ENCODE measurements at places on chromosomes 2 and 18.
A peak's percentile ranks its signal among the peaks of the same experiment; 100 is the strongest.

GRCh38 chr2:121128741-121129659 is 156.0 kb downstream of the TFCP2L1 start:
- peak; percentile 51 for DNase-seq

DNA sequence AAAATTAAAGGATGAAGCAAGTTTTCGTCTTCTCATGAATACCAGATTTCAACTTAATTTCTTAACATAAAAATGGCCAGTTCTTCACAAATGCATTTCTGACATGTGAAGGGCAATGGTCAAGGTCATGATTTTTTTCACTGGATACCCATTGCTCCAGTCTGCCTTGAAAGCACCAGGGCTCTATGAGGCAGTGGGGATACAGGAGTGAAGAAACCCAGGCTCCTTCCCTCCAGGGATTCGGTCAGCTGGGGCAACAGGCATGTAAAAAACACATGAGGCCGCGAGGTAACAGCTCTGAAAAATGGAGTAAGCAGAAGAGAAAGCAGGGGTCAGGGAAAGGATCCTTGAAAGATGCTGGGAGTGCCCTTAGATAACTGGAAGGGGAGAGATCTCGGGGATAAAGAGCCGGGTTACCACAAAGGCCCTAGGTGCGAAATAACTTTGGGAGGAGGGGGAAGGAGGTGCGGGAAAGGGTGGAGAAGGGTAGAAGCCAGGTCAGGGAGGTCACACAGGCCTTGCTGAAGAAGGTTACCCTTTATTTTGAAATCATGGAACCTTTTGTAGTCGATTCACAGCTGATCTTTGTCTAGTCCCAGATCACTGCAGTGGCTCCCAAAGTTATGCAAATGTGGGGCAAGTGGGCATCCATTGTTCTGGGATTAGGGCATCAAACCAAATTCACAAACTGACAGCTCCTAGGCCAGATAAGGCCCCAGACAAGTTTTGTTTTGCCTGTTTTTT is 5.2 kb upstream of the SPRED2 start:
- DNase-seq: no peak

DNA sequence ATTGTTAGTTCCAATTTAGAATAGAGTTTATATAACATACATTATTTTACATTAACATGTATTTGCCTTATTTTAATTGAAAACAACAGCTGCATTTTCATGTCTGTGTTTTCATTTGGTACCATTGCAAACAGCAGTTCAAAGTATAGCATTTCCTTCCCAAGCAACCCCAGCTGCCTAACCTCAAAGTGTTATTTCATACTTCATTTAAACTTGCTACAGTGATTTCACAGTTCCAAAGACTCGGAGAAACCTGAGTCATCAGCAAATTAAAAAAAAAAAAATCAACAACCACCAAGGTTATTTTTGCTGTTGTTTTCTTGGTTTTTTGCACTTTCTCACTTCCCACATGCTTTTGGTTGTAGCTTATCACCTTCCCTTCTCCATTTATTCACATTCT is 236.5 kb upstream of the SPHKAP start:
- no peak for DNase-seq

- DNase-seq: peak; percentile 64
These were observed 70.8 kb downstream of the INPP4A start for GRCh38 chr2:98515250-98515991.

- DNase-seq: peak; percentile 28
These were observed 9.7 kb downstream of the UXS1 start for GRCh38 chr2:106184394-106184793.

DNA sequence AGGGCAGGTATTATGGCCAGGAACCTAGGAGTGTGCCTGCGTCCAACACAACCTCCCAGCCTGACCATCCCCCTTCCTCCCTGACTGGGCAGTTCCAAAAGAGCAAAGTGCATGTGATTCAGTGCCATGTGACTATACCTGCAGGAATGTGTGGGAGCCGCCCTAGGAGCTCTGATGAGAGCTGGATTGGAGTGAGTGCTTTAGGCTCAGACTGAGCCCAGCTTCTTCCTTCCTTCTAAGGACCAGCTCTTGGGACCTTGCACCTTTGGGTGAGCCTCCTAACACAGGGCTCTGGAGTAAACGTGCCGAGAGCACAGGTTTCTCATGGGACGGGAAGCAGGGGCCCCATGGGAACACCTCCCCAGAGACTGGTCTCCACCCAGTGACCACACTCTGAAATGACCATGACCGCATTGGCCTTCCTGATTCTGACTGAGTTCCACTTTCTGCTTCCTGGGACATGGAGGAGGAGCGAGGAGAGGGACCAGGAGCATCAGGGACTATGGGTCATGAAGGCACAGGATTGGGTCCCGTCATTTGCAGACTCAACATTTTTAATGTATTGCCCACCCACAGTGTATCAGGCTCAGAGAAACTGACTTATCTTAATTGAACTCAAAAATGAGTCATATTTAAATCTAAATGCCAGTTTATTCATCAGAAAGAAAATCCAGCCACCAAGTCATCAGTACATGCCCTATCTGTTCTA is 87.8 kb upstream of the BCL2L11 start:
- no peak for DNase-seq

- no peak for DNase-seq
These were observed 279.1 kb downstream of the AGPS start for GRCh38 chr2:177671662-177672061.

DNA sequence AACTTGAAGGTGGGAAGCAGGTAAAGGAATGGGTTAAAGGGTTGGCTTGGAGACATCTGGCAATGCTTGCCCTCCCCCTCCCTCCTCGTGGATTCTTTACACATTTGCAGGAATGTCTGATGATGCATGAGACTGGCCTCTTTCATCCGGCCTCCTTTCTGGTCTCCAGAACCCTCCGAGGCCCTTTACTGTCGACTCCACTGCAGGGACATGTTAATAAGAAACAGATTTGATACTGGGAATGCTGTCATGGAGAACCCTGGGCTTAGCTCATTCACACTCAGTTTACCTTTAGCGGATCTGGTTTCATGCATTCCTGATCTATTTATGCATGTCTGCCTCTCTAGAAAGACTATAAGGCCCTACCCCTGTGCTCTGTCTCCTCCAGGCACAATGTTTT is 238.7 kb downstream of the TGIF1 start:
- DNase-seq: peak; percentile 89

- peak; percentile 2 for DNase-seq
These were observed 42.3 kb upstream of the NETO1 start for GRCh38 chr18:72910045-72910444.

- peak; percentile 70 for DNase-seq
These were observed 112.3 kb downstream of the PXDN start for GRCh38 chr2:1632002-1632348.

DNA sequence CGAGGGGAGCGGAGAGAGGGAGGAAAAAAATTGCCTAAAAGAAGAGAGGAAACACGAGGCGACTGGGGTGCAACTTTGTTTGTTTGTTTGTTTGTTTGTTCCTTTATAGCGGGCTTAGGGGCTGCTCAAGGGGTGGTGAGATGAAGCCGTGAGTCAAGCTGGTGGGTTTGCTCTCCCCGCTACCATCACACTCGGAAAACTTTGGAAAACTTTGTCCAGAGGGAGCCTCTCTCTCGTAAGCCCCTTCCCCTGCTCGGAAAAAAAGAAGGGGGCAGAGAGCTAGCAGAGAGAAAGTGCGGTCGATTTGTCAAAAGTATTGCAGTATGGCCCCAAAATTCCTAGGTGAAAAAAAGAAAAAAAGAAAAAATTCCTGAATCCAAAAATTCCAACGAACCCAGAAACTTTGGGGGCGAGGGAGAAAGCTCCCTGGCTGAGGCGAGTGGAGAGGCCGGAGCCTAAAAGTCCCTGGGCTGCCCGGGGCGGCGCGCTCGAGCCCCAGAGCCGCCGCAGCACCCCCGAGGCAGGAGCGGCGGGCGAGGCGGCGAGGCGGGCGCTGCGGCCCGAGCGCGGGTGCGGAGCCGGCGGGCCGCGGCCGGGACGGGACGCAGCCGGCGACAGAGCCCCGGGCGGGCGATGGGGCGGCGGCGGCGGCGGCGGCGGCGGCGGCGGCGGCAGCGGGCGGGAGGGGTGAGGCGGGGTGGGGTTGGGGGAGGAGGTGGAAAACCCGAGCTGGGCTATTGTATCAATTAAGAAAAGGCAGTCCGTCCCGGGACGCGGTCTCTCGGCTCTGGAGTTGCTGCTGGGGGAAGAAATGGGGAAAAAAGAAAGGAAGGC is 558 bp upstream of the CYP26B1 start:
- DNase-seq: no peak

DNA sequence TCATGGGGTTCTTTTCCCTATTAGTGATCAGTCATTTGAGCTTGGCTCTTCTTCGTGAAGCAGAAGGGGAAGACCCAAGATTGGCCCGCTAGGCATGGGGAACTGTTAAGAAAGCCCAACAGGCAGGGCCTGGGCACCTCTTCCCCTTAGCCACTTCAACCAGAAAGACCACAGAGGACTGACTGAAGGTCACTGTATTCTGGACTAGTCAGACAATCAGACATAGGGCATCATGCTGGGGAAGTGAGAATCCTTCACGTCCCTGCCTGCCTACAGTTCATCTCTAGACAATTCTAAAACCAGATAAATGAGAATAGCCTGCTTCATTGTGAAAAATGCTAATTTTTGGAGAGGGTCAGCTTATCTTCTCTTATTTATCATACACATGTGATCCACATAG is 28.1 kb downstream of the FAP start:
- no peak for DNase-seq

- no peak for DNase-seq
These were observed 239.4 kb upstream of the HDAC4 start for GRCh38 chr2:239640210-239640609.

DNA sequence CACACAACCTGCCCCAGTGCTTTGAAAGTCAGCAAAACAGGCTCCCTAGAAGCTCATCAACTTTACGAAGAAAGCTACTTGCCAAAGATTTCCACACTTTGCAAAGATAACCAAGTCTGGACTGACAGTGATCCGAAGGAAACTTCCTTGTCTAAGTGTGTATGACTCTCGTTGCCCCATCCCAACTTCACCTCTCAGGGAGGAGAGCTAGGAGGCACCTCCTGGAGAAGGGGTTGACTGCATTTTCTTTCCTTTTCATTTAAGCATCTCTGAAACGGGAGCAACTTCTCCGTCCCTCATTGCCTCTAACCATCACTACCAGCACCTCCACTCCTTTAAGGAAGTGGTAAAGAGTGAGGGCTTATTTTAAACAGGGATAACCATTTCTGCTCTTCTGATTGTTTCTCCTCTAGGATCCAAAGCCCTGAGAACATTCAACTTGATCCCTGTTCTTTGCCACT is 7.0 kb downstream of the ZEB2 start:
- no peak for DNase-seq

- no peak for DNase-seq
These were observed 250.7 kb downstream of the NAPG start for GRCh38 chr18:10776493-10776892.

DNA sequence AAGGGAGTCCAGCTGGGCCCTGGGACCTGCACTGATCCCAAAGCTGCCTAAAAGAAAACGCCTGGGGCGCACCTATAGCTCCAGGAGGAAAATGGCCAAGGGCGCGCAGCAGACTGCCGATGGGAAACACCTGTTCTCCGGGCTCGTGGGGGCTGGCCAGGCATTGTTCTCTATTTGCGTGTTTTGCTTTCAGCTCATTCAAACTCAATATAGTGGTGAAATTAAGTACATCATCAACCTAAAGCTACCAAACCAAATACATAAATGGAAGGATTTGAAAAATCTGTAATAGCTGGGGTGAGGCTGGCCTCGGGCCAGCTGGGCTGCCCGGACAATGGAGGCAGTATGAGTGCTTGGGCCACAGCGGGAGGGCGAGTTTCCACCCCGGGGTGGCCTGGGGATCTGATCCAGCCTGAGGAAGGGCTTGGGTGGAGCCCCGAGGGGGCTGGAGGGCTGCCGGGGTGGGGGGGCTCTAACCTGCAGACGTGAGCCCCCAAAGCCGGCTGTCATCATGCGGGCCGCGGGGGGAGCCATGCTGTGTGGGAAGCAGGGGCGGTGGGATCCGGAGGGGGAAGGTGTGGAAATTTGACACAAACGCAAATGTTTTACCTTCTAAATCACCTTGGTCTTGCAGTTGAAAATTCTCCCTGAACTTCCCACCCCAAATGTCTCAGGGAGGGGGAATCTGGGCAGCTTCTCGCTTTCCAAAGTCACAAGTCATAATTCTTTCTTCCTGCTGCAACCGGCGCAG is 77.6 kb downstream of the ASB1 start:
- DNase-seq: no peak

DNA sequence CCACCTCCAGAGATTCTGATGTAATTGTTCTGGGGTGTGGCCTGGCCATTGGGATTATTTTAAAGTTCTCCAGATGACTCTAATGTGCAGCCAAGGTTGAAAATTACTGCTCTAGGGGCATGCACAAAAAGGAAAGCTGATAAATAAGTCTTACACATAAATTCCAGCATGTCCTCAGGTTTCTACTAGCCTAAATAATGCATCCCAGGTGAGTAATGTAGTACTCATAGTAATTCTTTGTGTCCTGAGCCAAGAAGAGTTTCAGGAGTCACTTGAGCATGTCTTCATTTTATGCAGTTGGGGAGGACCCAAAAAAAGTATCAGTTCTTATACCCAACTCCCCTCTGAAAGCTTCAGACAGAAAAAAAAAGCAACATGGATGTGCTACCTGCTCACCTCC is 130.1 kb upstream of the SP5 start:
- no peak for DNase-seq

GRCh38 chr2:188187726-188188125 is 103.9 kb upstream of the GULP1 start:
- no peak for DNase-seq

GRCh38 chr2:94994914-94995552 is 30.5 kb upstream of the MAL start:
- DNase-seq: no peak

GRCh38 chr2:37855283-37856041 is 69.6 kb upstream of the RMDN2 start:
- DNase-seq: peak; percentile 37

DNA sequence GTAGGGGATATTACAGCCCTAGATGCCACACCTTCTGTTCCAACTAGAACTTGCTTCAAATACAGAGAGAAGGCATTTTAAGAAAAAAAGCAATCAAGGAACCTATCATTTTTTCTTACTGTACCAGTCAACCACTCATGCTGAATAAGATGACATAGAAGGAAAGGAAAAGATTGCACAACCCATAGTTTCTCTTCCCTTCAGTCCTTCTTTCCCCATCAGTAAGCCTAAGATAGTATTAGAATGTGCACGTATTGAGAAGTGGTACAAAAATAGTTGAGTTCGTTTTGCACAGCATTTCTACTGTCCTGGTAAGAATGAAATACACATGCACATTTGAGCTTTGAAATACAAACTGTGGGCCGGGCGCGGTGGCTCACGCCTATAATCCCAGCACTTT is 27.0 kb upstream of the HK2 start:
- no peak for DNase-seq

GRCh38 chr2:219174801-219175200 is 1.9 kb downstream of the CNPPD1 start:
- no peak for DNase-seq

DNA sequence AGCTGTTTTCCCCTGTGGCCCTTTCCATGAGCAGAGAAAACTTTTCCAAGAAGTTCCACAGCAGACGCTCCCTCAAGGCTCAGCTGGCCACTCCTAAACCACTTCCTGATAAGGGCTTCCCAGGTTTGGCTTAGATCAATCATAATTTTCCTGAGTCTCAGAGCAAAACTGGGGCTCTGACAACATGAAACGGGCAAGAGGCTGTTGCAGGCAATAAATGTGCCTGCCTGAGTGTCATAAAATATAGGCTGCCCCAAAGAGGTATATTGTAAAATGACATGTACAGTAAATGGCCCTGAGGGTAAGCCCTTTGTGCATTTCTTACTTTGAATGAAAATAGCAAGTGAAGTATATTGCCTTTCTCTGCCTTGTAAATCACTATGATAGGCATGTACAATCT is 105.6 kb upstream of the UXS1 start:
- DNase-seq: no peak

Measured in choroid plexus epithelial cell (primary cell).